ENCODE measurements at places on chromosomes 11 and 22.

DNA sequence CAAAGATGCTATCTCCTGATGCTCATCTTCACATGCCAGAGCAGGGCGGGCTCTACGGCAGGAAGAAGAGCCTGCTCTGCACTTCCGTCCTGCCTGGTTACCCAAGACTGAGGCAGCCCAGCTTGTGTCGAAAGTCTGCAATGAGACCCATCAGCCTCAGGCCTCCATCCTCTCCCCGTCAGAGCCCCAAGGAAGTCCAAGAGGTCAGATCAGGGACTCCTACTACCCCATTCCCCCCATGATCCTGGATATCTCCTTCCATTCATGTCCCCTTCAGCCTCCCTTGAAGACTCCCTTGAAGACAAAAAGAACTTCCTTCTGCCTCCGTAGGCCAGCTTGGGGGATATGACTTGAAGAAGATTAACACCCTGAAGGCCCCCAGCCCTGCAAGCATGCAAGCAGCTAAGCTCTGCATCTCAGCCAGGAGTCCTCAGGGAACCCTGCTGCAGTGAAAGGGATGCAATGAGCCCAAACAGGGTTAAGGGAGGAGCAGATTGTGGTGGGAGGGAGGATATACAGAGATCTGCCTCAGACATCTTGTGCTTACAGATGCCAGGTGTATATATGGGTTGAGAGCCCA, 85.6 kb downstream of the TRIM29 start:
- no peak for DNase-seq

DNA sequence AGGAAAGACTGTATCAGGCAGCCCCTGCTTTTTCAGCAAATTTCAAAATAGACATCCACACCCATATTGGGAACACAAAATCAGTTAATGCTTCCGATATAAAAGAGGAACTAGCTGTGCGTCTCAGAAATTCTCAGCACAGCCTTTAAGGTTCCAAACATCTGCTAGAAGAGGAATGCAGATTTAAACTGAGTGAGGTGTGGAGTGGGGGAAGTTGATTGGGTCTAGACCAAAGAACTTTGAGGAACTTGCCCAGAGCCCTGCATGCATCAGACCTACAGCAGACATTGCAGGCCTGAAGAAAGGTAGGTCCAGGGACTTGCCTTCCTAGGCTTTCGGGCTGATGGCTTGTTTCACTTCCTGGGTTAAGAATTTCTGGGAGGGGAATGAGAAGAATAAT, at the start of gene MS4A4A:
MS4A4A (plus strand) TSS at position 255 of the 400 bp plus-strand sequence; CDS start at position 265, 10 bp downstream.
- no peak for DNase-seq

DNA sequence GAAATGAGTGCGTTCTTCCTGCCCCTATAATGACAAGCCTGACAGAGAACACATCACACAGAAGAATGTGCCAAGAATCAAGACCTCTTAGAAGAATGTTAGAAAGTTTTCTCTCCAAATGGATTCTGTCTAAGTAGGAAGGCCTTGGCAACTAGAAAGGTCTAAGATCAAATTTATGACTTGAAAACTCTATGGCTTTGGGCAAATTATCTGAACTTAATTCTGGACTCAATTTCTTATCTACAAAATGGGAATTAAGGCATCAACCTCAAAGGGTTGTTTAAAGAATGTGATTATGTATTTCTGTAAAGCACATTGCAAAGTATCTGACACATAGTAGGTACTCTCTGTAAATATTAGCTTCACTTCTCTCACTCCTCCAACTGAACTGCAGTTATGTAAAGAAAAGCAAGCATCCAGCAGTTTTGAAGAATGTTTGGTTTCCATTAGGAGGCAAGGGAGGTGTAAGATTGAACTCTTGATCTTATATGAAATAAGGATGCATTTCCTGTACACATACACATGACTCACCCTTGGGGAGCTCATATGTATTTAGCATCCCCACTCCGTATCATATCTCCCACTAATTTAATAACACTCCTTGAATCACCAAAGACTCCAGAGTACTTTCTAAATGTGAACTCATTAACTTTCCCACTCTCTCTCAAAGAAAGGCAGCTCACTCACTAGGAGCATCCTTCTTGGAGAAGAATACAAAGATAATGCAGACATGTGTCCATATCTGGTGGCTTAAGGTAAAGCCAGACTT, 77.6 kb downstream of the ETS1 start:
- no peak for DNase-seq

DNA sequence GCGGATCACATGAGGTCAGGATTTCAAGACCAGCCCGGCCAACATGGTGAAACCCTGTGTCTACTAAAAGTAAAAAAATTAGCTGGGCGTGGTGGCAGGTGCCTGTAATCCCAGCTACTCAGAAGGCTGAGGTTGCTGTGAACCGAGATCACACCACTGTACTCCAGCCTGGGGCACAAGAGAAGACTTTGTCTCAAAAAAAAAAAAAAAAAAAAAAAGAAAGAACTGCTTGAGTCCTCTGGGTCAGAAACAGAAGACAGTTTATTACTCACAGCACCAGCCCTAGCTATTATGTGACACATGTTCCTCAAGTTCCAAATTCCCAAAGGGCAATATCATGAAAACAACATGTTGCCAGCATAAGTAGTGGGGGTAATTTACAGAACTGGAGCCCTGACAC, 1014.1 kb upstream of the RAG2 start:
- DNase-seq, result no peak

GRCh38 chr11:12705874-12706273, 31.7 kb downstream of the TEAD1 start:
- DNase-seq, result no peak

DNA sequence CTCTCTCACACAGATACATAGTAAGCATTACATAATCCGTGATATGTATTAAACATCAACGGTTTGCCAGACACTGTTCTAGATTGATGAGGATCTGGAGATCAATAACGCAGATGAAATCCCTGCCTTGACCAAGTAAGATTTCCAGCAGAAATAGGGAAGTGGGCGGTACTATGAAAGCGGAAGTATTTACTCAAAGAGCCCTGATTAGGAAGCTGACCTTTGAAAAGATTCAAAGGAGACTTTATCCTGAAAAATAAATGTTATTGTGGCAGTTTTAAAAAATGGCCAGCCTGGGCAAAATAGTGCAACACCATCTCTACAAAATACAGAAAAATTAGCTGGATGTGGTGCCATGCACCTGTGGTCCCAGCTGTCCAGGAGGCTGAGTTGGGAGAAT, 26.8 kb downstream of the GAB2 start:
- no peak for DNase-seq

DNA sequence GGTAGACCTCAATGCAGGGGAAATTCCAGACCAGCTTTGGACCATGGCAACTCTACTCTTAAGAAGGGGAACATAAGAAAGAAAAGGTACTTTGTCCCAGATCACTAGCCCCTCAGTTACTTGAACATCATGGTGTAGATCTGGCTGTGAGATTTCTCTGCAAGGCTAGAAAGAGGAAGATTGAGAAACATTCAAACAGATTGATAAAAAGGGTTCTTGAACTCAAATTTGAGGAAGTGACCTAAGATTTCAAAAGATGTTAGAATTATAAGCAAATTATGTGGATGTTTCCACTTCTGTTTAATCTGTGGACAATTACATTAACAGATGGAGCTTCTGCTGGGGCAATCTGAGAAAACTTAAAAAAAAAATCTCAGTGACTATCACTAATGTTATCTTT, 21.8 kb upstream of the UPB1 start:
- DNase-seq, result no peak

DNA sequence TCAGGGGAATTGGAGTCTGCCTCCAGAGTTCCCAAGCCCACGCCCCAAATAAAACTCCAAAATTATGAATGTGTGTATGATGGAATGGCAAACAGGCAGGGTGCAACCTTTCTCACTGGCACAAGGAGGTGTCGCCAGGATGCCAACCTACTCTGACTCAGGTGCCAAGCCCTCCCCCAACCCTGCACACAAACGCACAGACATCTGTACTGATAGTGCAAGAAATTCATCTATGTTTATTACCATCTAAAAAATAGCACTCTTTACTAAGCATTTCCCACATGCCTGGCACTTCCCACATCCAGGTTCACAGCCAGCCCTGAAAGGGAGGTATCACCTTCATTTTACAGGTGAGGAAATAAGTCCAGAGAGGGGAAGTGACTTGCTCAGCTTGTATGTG, 1.2 kb downstream of the PLA2G3 start:
- DNase-seq, result no peak

DNA sequence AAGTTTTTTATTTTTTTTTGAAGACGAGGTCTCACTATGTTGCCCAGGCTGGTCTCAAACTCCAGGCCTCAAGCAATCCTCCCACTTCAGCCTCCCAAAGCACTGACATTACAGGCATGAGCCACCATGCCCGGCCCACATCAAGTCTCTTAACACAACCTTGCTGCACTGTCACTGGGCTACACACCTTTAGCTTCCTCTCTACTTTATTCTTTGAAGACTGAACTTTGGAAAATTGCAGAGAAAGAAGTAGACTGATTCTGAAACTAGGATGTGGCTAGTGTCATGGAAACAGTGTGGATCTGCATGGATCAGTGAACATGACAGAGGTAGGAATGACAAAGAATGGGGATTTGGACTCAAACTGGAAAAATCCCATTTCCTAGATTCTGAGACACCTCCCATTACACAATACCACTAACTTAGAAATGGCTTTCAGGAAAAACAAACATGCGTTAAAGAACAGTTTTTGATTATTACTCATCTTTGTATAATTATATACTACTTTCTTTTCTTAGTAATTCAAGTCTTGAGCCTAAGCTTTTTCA, 99.6 kb upstream of the SPON1 start:
- DNase-seq, result no peak

DNA sequence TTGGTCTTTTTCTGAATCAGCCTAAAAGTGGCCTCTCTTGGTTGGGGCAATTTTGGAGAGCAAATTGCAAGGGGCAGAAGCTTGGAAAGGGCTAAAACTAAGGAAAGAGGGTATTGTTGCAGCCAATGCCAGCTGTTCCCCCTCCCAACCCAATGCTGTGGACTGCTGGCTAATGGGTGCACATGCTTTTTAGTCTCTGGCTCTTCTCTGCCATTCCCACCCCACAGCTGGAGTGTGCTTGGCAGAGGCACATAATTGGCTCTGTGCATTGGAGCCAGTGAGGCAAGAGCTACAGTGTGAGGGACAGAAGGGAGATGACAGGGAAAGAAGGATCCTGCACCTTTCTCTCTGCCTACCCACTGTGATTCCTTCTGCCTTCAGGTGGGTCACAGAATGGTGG, 140.0 kb downstream of the NECTIN1 start:
- DNase-seq, result no peak

DNA sequence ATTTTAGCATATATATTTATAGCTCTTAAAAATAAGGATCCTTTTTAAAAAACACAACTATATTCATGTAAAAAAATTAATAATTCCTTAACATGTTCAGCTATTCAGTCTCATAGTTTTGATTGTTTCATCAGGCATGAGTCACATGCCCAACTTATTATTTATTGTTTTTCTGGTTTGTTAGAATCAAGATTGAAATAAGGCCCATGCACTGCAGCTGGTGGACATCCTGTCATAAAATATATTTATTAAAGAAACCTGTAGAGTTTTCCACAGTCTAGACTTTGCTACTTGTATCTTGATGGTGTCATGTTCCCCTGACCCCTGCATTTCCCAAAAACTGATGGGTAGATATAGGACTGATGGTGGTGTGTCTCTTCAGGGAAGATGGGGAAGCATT, 77.4 kb downstream of the PARVA start:
- no peak for DNase-seq

- DNase-seq, result no peak
Measured at GRCh38 chr22:42642806-42643633, 2.6 kb upstream of the ATP5MGL start.
